ENCODE measurements at places on chromosomes 2 and 18. TPM values are rescaled to one million over a fixed set of nuclear protein-coding genes. Genes with fewer than 3 reads are reported as not detected.
A peak's percentile ranks its signal among the peaks of the same experiment; 100 is the strongest.

DNA sequence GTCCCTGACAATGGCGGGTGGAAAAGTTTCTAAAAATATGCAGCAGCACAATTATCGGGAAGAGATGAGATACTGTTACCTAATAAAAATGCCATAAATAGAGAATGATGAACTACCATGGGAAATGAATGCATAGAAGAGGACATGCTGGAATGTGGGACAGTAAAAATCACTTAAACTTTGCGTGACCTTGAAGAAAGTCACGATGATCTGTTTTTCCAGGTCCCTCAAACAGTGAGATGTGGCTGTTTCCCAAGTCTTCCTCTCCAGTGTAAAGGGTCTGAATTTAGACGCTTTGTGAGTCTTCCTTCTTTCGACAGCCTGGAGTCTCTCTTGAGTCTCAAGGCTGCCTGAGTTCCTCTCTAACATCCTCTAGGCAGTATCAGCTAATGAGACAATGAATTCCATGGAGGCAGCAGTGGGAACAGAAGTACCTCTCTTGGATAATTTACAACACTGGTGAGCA lies 1.4 kb downstream of the CLUL1 start:
- no peaks in the 10 kb centered on the region for H3K27me3 ChIP-seq
- DNase-seq, result no peak
- no peak overlapping the region for H3K4me3 ChIP-seq

- H3K4me1 ChIP-seq, result no peaks in the 10 kb centered on the region
- H3K36me3 ChIP-seq, result no peaks in the 10 kb centered on the region
- H3K27ac ChIP-seq, result no peak overlapping the region
- H3K27me3 ChIP-seq, result no peaks in the 10 kb centered on the region
- H3K4me3 ChIP-seq, result no peak overlapping the region
- DNase-seq, result no peak
Observed at GRCh38 chr2:222272446-222273015, 26.3 kb downstream of the PAX3 start.

GRCh38 chr2:178320011-178320585 lies 125.8 kb downstream of the OSBPL6 start:
- no peak overlapping the region for H3K27ac ChIP-seq
- H3K36me3 ChIP-seq, result no peaks in the 10 kb centered on the region
- H3K27me3 ChIP-seq, result no peaks in the 10 kb centered on the region
- no peaks in the 10 kb centered on the region for H3K4me1 ChIP-seq
- no peak overlapping the region for H3K4me3 ChIP-seq

DNA sequence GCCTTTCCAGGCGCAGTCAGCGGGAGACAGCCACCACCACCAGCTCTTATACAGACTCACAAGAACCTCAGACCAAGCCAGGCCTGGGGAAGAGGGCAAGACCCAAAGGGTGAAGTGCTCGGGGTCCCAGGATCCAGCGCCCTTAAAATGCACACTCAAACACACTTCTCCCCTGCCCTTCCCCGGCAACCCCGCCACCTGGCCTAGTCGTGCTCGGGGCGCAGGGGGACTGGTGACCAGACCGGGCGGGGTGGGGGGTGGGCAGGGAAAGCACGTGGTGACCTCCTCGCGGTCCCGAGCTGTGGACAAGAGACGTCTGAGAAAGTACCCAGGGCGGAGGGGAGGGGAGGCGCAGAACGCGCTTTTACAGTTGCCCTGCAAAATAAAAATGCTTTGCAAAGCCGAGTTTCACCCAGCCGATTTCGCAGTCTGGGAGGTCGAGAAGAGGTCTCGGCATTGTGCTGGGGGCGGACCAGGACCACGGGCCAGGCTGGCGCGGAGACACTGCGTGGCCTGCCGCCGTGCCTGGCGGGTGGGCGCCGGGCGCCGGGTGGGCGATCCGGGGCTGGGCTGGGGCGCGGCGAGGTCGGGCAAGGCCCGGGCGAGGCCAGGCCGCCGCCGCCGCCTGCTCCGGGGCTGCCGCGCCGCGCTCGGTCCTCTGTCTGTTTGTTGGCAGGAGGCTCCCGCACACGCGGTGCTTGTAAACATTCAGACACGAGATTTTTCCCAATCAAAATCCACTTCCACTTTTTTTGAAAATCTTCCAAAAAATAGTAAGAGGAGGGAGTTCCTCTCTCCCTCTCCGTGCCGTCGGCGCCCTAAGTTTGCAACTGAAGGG lies 2.0 kb downstream of the BCL11A start:
- no peaks in the 10 kb centered on the region for H3K27me3 ChIP-seq
- no peaks in the 10 kb centered on the region for H3K4me1 ChIP-seq
- peak; percentile 69 for DNase-seq
- peak overlapping the region; percentile 70 for H3K27ac ChIP-seq

DNA sequence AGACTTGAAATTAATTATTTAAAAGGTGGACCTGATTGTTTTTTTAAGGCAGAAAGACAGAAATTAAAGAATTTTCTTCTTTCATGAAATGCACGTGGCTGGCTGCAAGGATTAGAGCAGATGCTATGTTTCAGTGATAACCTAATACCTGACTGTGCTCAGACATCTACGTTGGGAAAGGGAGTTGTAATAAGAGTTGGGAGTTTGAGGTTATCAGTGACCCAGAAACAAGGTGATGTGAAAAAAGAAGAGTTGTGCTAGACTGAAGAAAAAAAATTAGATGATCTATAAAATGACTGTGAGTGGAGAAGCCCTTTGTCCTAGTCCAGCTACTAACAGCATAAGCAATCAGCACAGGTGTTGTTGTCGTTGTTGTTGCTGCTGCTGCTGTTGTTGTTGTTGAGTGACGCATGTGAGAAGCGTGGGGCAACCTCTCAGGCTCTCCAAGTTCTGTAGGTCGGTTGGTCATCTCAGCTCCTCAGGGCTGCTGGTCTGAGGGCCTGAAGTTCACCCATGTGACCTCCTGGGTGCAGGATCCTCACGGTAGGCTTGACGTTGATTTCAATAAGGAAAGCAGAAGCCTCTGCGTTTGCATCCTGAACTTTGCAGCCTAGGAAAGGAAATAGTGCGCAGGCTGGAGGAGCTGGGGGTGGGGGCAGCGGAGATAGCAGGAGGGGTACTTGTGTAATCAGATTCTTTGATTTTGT lies 7.6 kb downstream of the POU3F3 start:
- DNase-seq, result no peak
- H3K27me3 ChIP-seq, result no peaks in the 10 kb centered on the region
- H3K4me1 ChIP-seq, result no peaks in the 10 kb centered on the region
- H3K27ac ChIP-seq, result no peak overlapping the region

DNA sequence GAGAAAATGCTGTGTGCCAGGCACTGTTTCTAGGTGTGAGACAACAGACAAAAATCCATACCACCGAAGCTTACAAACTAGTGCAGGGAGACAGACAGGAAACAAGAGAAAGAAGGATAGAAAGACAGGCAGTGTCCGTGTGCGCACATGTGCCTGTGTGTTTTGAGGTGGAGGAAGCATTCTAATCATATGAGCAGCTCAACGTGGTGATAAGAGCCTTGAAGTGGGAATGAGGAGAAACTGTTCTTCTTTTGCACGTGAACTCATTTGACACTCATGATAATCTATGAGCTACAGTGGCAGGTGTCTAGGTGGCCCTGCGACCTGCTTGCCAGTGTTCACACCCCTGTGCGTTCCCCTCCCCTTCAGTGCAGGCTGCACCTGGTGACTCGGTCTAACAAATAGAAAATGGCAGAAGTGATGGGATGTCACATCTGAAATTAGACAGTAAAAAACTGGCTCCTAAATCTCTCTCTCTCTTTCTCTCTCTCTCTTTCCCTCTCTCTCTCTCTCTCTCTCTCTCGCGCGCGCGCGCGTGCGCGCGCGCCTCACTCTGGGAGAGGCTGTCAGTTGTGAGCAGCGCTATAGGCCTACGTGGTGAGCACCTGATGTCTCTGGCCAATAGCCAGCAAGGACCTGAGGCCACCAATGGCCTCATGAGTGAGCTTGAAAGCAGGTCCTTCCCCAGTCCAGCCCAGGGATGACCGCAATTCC lies 74.8 kb downstream of the EN1 start:
- H3K4me1 ChIP-seq, result peaks cover 9% of the 10 kb centered on the region
- no peaks in the 10 kb centered on the region for H3K36me3 ChIP-seq
- H3K27ac ChIP-seq, result no peak overlapping the region
- no peak for DNase-seq

DNA sequence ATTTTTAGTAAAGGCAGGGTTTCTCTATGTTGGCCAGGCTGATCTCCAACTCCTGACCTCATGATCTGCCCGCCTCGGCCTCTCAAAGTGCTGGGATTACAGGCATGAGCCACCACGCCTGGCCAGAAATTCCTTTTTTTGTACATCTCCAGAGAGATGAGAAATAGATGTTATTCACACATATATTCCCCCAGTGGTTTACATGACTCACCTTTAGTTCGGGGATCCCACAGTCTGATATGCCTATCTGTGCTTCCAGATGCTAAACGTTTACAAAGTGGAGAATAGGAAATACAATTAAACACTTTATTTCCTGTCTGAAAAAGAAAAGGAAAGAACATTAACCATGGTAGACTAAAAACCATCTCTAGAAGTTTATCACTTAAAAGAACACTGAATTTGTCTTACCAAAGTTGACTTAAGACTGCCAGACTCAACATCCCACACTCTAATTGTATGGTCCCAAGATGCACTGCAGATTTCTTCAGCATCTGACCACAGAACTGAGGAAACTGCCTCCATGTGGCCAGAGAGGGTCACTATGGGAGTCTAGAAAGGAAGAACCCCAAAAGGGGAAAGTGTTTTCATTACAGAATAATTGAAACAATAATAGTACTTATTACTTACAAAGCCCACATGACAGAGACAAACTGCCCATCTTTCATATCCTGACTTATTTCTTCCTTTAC lies 12.6 kb upstream of the ICA1L start:
- no peak overlapping the region for H3K27ac ChIP-seq
- H3K27me3 ChIP-seq, result no peaks in the 10 kb centered on the region
- H3K4me1 ChIP-seq, result no peaks in the 10 kb centered on the region
- no peaks in the 10 kb centered on the region for H3K36me3 ChIP-seq
- no peak overlapping the region for H3K4me3 ChIP-seq

DNA sequence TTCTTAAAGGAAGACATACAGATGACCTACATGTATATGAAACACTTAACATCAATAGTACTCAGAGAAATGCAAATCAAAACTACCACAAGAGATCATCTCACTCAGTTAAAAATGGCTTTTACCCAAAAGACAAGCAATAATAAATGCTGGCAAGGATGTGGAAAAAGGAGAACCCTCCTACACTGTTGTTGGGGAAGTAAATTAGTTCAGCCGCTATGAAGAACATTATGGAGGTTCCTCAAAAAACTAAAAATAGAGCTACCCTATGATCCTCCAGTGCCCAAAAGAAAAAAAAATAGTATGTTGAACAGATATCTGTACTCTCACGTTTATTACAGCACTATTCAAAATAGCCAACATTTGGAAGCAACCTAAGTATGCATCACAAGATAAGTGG lies 1579.4 kb upstream of the TMEFF2 start:
- no peak overlapping the region for H3K4me3 ChIP-seq
- H3K4me1 ChIP-seq, result no peaks in the 10 kb centered on the region
- H3K27me3 ChIP-seq, result no peaks in the 10 kb centered on the region
- no peak for DNase-seq

DNA sequence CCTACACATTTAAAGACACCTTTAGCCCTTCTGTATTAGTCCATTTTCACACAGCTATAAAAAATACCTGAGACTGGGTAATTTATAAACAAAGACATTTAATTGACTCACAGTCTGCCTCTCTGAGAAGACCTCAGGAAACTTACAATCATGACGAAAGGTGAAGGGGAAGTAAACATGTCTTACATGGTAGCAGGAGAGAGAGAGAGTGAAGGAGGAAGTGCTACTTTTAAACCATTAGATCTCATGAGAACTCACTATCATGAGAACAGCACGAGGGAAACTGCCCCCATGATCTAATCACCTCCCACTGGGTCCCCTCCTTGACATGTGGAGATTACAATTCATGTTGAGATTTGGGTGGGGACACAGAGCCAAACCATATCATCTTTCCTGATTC lies 946.6 kb downstream of the SLC4A3 start:
- H3K36me3 ChIP-seq, result no peaks in the 10 kb centered on the region
- no peaks in the 10 kb centered on the region for H3K27me3 ChIP-seq
- H3K4me3 ChIP-seq, result no peak overlapping the region
- no peak overlapping the region for H3K27ac ChIP-seq

- H3K4me3 ChIP-seq, result no peak overlapping the region
- no peaks in the 10 kb centered on the region for H3K27me3 ChIP-seq
- no peak for DNase-seq
- no peaks in the 10 kb centered on the region for H3K4me1 ChIP-seq
Observed at GRCh38 chr18:55549474-55550104, 38.4 kb downstream of the TCF4 start.

DNA sequence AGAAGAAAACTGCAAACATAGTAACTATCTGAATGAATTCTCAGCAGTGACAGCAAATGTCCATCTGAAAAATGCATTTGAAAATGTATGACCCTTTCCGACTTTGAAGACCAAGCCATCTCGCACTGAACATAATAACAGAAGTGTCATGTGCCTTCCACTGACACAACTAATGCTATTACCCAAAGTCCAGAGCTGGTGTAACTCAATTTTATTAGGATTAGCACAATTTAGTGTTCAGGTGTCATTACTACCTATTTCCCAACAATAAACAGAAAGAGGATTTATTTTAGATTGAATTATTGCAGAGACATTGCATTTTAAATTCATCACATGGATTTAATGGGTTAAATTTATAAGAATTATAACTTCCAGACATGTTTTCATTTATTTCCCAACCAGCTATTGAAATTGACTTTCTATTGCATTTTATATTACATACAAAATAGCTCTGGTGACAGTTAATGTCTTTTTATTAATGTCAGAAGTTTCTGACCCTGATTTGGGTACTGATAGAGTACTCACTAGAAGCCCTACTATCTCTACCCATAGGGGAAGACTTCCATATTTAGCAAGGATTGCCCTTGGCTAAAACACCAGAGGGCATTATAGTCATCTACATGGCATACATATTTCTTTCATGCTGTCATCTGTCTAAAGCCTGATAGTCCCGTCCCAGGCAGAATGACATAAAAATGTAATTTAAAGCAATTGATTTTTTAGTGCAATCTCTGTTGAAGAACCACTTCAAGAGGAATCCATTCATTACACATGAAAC lies 7.0 kb upstream of the STK39 start:
- H3K27me3 ChIP-seq, result no peaks in the 10 kb centered on the region
- no peaks in the 10 kb centered on the region for H3K36me3 ChIP-seq
- no peak overlapping the region for H3K4me3 ChIP-seq
- no peak overlapping the region for H3K27ac ChIP-seq
- no peak for DNase-seq
- peaks cover 7% of the 10 kb centered on the region for H3K4me1 ChIP-seq

- peaks cover 6% of the 10 kb centered on the region for H3K4me1 ChIP-seq
- peak; percentile 53 for DNase-seq
- no peaks in the 10 kb centered on the region for H3K27me3 ChIP-seq
- peak overlapping the region; percentile 19 for H3K4me3 ChIP-seq
Observed at GRCh38 chr18:24659827-24660720, 199.6 kb downstream of the HRH4 start.

NT5DC4 gene
- total RNA-seq, result not detected

FHOD3 gene
- total RNA-seq, result 3.9 TPM

KIF3C gene
- total RNA-seq, result 71.0 TPM

PCARE gene
- not detected for total RNA-seq

APCDD1 gene
- 18.2 TPM for total RNA-seq

FER1L5 gene
- not detected for total RNA-seq

NCKAP1 gene
- total RNA-seq, result 96.5 TPM

PROM2 gene
- total RNA-seq, result 24.7 TPM

PLEKHH2 gene
- total RNA-seq, result 13.6 TPM

Data from Peyer's patch (tissue), 4 donors.